ENCODE measurements at places on chromosomes 3 and 15. TPM values are rescaled to one million over a fixed set of nuclear protein-coding genes. Genes with fewer than 3 reads are reported as not detected.

PLSCR2 gene
- total RNA-seq = not detected

PSMD6 gene
- total RNA-seq = 78.7 TPM

SGO1 gene
- total RNA-seq = 23.5 TPM

TEX55 gene
- not detected for total RNA-seq

LCTL gene
- total RNA-seq = not detected

GOLGA8H gene
- total RNA-seq = 0.79 TPM

C2CD4B gene
- total RNA-seq = not detected

CMC1 gene
- total RNA-seq = 29.0 TPM

FGF12 gene
- total RNA-seq = 0.07 TPM

PPARG gene
- total RNA-seq = 71.6 TPM

ISG20 gene
- 11.0 TPM for total RNA-seq

CEP19 gene
- 2.7 TPM for total RNA-seq

NOX5 gene
- 0.91 TPM for total RNA-seq

DNA sequence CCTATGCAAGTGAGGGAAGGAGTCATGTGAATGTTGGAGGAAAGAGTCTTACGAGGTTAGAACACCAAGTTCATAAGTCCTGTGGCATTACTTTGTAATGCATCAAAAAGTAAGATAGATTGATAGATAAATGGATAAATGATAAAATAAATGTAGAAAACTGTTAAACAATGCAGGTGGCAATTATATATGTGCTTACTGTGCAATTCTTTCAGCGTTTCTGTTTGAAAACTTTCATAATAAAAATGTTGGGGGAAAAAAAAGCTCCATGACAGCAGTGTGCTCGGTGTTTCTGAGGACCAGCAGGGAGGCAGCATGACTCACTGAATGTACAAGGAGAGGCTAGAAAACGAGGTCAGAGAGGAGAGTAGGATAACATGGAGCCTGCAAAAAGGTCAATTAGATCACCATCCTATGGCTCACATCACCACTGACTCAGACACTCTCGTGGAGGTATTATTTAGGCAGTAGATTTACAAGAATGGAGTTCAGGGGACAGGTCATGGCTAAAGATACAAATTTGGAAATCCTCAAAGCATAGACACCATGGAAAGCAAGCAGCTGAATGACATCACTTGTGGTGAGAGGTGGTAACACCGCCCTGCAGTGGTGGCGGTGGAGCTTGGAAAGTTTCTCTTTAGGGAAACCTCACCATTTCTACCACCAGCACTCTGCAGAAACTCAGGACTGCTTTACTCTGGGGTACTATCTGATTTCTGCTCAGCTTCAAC lies 219.8 kb downstream of the CTNNB1 start:
- no peak overlapping the region for H3K4me3 ChIP-seq
- H3K4me1 ChIP-seq = peaks cover 4% of the 10 kb centered on the region
- no peaks in the 10 kb centered on the region for H3K36me3 ChIP-seq
- no peak overlapping the region for H3K27ac ChIP-seq

DNA sequence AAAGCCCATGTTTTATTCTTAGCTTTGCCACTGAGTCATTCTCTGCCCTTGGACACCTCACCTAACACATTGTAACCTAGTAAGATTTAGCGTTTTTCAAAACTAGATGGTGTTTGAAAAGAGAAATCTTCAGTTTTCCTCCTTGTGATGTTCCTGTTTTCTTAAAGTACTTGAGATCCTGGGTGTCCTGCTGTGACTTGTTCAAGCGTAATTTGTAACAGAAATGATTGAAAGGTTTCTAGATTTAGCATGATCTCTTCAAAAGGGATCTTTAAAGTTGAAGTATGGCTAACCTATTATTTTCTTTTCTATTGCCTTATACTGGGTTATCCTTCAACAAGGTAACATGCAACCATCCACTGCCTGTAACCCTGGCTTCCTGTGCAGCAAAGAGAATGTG lies 32.6 kb upstream of the SPATA16 start:
- no peak for DNase-seq
- H3K4me1 ChIP-seq = no peaks in the 10 kb centered on the region
- H3K27me3 ChIP-seq = no peaks in the 10 kb centered on the region
- no peak overlapping the region for H3K4me3 ChIP-seq
- no peak overlapping the region for H3K27ac ChIP-seq

DNA sequence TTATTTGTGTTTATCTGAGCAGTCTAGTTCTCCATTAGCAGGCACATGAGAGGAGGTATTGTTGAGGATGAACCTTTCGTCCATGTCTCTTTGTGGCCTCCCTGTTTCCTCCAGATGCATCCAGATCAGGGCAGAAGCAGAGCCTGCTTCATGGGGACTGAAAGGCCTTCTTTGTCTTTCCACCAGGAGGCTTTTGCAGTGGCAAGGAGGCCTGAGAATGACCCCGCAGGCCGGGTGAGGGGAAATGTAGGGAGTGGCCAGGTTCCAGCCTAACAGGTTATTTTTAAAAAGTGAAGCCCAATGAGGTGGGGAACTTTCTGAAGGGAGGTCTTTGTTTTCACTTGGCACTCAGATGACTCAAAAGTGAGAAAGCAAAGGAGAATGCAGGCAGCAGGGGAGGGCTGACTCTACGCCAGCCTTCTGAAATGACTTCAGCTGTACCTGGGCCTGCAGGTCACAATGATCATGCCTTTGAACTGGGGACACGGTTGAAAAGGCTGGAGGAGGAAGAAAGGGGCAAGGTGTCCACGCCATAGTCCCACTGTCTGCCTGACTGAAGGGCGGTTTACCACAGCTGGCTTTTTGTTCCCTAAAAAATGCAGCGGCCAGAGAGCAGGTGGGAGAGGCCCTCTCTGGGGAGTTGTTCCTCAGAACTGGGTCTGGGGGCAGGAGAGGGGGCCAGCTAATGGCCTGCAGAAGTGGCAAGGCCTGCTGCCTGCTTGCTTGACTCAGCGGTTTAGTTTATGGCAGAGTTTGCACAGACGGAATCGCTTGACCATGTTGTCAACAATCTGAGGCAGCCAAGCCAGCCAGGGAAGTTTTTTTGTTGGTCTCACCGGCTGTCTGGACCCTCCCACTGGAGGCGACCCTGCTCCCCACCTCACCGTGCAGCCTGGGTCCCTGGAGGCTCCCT lies 28.7 kb downstream of the CMTM7 start:
- peak overlapping the region; percentile 97 for H3K27ac ChIP-seq
- peaks cover 5% of the 10 kb centered on the region for H3K36me3 ChIP-seq
- peak; percentile 97 for DNase-seq

GRCh38 chr15:74193299-74193718 lies 9.3 kb downstream of the STRA6 start:
- no peak overlapping the region for H3K4me3 ChIP-seq
- DNase-seq = peak; percentile 78
- peaks cover 54% of the 10 kb centered on the region for H3K4me1 ChIP-seq
- H3K27me3 ChIP-seq = peaks cover 40% of the 10 kb centered on the region
- no peaks in the 10 kb centered on the region for H3K36me3 ChIP-seq

DNA sequence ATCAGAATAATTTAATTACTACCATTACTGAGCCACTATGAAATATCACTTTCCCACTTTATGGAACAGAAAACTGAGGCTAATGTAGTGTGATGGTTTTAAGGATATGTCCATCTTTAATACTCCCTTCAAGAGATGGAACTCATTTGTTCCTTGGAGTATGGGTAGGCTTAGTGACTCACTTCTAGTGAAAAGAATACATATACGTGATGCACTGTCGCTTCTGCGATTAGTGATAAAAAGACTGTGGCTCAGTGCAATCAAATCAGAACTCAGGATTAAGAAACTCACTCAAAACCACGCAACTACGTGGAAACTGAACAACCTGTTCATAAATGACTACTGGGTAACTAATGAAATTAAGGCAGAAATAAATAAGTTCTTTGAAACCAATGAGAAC lies 216.6 kb downstream of the SUCLG2 start:
- H3K36me3 ChIP-seq = no peaks in the 10 kb centered on the region
- H3K27me3 ChIP-seq = no peaks in the 10 kb centered on the region
- H3K4me1 ChIP-seq = no peaks in the 10 kb centered on the region
- DNase-seq = no peak
- no peak overlapping the region for H3K27ac ChIP-seq

DNA sequence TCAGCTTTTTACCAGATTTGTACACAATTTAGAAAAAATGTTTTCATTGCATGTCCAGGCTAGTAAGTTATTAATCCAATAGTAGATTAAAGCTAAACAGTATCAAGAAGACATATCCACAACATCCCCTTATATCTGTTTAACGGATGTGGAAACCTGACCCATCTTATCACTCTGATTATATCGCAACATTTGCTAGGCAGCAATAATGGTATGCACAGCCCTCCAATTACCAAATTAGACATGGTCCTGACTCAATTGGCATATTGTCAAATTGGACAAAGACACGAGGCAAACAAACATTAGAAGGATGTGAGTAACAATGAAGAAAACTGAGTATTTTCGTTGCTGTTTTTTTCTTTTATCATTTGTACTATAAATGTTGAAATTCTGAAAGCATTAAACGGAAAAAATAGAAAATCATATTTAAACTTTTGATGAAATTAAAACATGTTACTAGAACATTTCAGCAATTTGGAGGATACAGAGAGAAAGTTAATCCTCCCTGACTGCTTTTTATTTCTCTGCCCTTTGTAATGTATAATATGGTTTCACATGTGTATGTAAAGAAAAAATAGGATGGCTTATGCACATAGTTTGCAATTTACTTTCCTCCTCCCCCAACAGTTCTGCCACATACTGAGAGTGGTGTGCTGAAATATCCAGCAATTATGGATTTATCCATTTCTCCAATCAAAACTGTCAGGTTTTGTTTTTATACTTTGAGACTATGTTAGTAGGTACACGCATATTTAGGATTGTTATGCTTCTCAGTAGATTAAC lies 633.7 kb downstream of the ZIC1 start:
- no peaks in the 10 kb centered on the region for H3K4me1 ChIP-seq
- DNase-seq = no peak
- H3K4me3 ChIP-seq = no peak overlapping the region
- no peaks in the 10 kb centered on the region for H3K27me3 ChIP-seq
- H3K27ac ChIP-seq = no peak overlapping the region

GRCh38 chr3:136110481-136110880 lies 85.7 kb downstream of the MSL2 start:
- H3K27ac ChIP-seq = no peak overlapping the region
- H3K27me3 ChIP-seq = no peaks in the 10 kb centered on the region
- no peak overlapping the region for H3K4me3 ChIP-seq
- no peak for DNase-seq
- no peaks in the 10 kb centered on the region for H3K36me3 ChIP-seq

- H3K27me3 ChIP-seq = no peaks in the 10 kb centered on the region
- H3K27ac ChIP-seq = no peak overlapping the region
- no peak for DNase-seq
Measured at GRCh38 chr3:147843331-147843730, 434.2 kb downstream of the ZIC1 start.

GRCh38 chr3:58422756-58423325 lies 10.8 kb downstream of the PDHB start:
- H3K36me3 ChIP-seq = peaks cover 9% of the 10 kb centered on the region
- H3K27ac ChIP-seq = no peak overlapping the region
- H3K27me3 ChIP-seq = no peaks in the 10 kb centered on the region
- DNase-seq = no peak

DNA sequence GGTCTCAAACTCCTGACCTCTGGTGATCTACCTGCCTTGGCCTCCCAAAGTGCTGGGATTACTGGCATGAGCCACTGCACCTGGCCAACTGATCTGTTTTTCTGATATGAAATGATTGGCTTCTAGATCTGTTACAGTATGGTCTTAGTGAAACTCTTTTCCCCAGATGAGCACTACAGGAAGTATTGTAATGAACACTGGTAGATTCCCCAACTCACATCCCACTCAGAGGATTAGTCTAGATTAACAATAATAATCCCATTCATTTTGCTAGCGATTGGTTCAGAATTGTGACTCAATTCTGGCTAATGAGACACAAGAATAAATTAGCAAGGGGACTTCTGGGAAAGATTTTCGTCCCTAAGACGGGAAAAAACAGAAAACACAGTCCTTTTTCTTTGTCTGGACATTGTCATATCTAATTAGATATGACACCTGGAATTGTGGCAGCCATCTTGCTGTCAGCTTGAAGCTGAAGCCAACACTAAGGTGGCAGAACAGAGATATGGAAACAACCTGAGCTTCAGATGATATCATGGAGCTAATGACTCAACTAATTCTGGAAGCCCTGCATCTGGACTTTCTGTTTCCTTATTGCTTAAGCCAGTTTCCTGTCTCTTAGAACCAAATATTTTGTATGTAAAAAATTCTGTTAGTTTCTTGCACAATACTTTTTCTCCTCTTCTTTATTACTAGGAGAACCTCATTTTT lies 17.4 kb upstream of the NPTN start:
- H3K4me3 ChIP-seq = no peak overlapping the region
- H3K27ac ChIP-seq = no peak overlapping the region
- H3K27me3 ChIP-seq = no peaks in the 10 kb centered on the region
- DNase-seq = no peak

- H3K36me3 ChIP-seq = no peaks in the 10 kb centered on the region
- no peak for DNase-seq
- H3K27ac ChIP-seq = no peak overlapping the region
- H3K4me3 ChIP-seq = no peak overlapping the region
Measured at GRCh38 chr3:127915937-127916493, 983 bp downstream of the KBTBD12 start.

- peak overlapping the region; percentile 51 for H3K4me3 ChIP-seq
- no peak for DNase-seq
- no peak overlapping the region for H3K27ac ChIP-seq
- no peaks in the 10 kb centered on the region for H3K27me3 ChIP-seq
Measured at GRCh38 chr3:194315965-194316361, 35.2 kb downstream of the CPN2 start.

- no peak overlapping the region for H3K4me3 ChIP-seq
- H3K27me3 ChIP-seq = no peaks in the 10 kb centered on the region
- H3K27ac ChIP-seq = no peak overlapping the region
- no peak for DNase-seq
Measured at GRCh38 chr3:114446600-114446999, 152.8 kb downstream of the TIGIT start.

DNA sequence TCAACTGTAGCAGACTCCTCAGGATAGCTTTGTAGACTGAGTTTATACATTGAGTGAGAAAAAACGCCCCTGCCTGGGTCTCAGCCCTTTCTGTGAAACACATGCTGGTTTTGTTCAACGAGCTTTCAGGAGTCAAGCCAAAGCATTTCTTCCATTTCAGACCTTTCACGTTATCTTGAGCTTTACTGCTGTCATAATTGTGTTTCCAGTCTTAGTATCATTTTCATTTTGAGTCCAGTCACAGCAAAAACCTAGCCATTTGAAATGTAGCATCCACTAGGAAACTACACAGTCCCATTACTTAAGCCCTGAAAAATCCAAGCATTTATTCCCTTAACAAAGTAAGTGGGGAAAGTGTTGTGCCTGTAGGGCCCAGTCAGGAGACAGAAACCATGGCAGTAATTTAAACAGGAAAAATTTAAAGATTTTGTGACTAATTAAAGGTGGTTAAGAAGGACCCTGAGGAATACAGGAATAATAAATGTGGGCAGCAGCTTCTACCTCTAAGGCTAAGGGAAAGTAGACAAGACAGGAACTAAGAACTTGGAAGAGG lies 110.1 kb upstream of the ABHD17C start:
- H3K4me3 ChIP-seq = no peak overlapping the region
- no peaks in the 10 kb centered on the region for H3K27me3 ChIP-seq
- H3K36me3 ChIP-seq = no peaks in the 10 kb centered on the region
- H3K27ac ChIP-seq = no peak overlapping the region
- peaks cover 50% of the 10 kb centered on the region for H3K4me1 ChIP-seq
